Activated T-cell treated with anti-CD3 and anti-CD28 coated beads, Interleukin-2, amount 50 U/mL, for 24 hours (primary cell): ENCODE measurements at places on chromosomes 2 and 18.

DNA sequence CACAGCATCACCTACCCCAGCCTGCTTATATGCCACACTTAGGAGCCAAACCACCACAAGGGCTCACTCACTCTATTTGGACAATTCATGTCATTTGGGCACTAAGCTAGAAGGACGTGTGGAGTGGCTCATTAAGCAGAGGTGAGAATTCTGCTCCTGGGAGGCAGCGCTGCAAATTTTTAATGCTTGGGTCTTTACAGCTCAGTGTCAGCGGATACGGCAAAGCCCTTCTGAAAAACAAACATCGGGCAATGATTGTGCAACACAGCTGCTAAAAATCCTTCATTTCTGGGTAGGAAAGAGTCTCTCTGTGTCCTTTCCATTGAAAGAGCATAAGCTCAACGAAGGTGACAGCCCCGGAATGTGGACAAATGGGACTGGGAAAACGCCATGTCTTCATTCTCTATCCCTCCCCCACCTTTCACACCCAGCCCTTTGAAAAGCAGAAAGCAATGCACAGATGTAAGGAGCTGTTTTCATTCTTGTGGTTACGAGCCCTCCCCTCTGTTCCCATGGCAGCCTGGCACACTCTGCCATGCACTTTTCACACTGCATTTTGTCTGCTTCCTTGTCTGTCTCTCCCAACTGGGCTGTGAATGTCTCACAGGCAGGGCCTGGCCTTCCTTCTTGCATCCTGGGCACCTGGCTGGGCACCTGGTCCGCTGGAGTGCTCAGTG lies 16.0 kb downstream of the TMEM177 start:
- no peak for DNase-seq

DNA sequence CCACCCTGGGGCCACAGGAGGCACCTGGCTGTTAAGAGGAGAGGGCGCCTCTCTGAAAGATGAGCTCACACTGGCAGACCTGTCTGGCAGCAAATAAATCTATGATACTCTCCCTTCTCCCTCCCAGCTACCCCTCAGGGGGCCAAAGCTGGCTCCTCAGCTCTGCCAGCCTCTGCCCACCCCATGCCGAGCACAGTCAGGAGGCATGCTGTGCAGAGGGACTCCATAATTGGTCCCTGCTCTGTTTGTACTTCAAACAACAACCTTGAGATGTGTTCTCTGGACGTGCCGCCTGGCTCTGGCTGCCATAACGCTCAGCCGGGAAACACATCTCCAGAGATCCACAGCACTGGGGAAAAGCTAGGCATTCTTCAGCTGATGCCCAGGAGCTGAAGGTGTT lies 126.7 kb downstream of the GALNT14 start:
- no peak for DNase-seq

DNA sequence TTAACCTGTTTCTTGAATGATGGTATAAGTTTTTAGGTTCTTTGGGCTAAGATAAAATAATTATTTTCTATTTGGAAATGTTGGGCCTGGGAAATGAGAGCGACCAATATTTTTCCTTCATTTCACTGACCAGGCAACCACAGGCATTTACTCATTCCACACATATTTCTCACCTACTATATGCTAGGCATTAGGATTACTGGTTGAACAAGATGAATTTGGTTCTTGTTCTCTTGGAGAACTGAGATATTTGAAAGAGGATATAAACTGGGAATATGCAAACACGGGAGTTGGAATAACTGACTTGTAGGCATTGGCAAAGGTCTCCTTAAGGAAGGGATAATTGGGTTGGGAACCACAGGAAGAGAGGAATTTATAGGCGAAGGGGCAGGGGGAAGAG lies 3.9 kb upstream of the MYL1 start:
- no peak for DNase-seq

- DNase-seq = no peak
Observed at GRCh38 chr2:185970148-185970852, 231.7 kb downstream of the FSIP2 start.
